Activated CD4-positive, alpha-beta T cell treated with anti-CD3 and anti-CD28 coated beads, Interleukin-10, Interleukin-2, amounts not matched to agents 100 ng/mL and 50 ng/mL, durations not matched to agents 16 hours and 8 hours (primary cell): ENCODE measurements at places on chromosomes 2 and 18.

GRCh38 chr2:176136374-176137251, 7.1 kb downstream of the HOXD8 start:
- no peak for DNase-seq

DNA sequence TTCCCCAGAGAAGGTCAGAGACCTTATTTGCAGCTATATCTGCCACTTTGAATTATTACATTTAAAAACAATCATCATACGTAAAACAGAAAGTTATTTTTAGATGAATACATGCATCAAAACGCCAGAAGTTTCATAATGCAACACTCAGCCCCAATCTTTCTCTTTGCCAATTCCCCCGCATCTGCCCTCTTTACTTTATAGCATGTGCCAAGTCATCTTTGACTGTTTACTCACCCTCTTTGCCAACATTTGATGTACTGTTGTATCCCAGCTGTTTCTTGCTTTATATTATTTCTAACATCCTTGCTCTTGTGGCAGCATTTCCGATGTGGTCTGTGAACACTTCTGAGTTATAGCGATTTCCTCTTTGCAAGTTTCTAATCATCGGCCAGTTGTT, 86.2 kb downstream of the CRIM1 start:
- DNase-seq, result peak; percentile 17

- DNase-seq, result no peak
These were observed 223.9 kb downstream of the MBD5 start for GRCh38 chr2:148244593-148245292.

GRCh38 chr2:123451542-123451941, 573.5 kb upstream of the CNTNAP5 start:
- no peak for DNase-seq

GRCh38 chr2:156325688-156326525, 6.6 kb downstream of the NR4A2 start:
- no peak for DNase-seq

- no peak for DNase-seq
These were observed 1552.3 kb upstream of the SLC39A10 start for GRCh38 chr2:194104687-194105086.
